ENCODE measurements at places on chromosomes 7 and 10.

- no peak for DNase-seq
Measured at GRCh38 chr7:17333221-17333620, 34.8 kb downstream of the AHR start.

GRCh38 chr7:50282813-50283605 lies 21.5 kb upstream of the IKZF1 start:
- DNase-seq, result no peak

DNA sequence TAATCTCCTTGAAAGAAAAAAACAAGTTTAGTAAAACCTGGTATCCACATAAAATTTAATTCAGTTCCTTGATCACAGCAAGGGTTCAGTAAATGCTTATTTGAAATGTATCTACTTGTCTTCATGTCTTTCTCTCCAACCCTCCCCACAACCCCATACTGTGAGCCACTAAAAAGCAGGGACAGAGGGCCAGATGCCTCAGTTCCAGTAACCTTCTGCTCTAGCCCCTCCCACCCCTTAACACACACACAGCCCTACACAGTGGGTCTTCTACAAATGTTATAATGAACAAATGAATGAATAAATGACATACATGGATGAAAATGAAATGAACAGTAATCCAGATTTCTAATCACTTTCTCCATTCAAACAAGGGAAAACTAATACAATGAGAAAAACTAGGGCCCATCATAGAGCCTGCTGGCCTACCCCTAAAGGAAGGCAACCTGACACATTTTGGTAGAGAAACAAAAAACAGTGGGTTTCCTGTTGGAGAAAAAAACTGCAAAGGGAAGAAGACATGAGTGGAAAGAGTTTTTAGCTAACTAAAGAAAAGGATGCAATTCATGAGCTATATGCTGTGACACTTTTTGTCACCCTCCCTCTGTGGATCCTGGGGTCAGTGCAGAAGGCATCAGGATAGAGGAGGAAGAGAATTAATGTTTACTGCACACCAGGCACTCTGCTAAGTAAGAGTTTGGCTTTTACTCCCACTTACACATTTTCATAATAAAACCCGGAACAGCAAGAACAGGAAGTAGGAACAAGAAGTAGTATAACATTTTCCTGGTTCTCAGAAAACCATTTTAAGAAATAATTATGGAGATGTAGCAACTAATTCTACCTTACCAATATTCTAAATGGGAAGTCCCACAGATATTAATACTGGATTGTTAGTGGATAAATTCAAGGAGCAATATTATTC lies 38.1 kb downstream of the ELMO1 start:
- DNase-seq, result no peak

DNA sequence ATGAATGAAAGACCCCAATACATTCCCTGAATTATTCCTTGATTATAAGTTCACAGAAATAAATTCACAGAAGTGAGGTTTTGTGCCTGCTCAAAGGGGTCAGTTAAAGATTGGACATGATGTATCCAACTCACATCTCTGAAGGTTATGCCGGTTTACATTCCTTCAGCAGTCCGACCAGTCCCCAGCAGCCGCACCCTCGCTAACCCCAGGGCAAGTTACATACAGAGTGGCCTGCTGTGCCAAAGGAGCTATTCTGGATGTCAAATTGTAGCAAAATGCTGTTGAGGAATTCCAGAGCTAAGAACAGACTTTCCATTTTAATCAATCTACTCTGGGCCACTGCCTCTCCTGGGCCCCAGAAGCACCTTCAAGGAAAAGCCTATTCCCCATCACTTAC lies 20.3 kb downstream of the PSAP start:
- DNase-seq, result no peak

GRCh38 chr7:137258552-137258951 lies 85.0 kb downstream of the PTN start:
- DNase-seq, result no peak

- peak; percentile 34 for DNase-seq
Measured at GRCh38 chr7:116417593-116418345, 81.8 kb upstream of the CAV2 start.

Data from K562 (cell line).